CD4-positive, alpha-beta T cell treated with Interleukin-6 for 4 hours (primary cell): ENCODE measurements at places on chromosomes 2 and 18.

- DNase-seq = no peak
Observed at GRCh38 chr2:6342273-6342920, 523.3 kb downstream of the CMPK2 start.

DNA sequence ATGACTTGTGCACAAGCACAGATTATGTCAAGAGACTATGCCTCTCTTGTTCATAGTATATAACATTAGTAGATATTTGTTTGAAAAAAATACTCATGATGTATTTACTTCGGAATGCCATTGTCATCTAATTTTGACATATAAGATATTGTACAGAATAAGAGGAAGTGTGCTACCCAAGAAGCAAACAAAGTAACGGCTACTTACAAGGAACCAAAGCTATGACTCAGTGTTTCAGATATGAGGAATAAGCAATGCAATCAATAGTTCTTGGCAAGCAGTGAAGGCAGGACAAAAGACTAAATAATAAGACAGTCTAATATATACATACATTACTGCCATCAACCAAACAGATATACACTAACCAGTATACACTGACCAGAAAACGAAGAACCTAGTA is 256.3 kb downstream of the CCDC178 start:
- no peak for DNase-seq

DNA sequence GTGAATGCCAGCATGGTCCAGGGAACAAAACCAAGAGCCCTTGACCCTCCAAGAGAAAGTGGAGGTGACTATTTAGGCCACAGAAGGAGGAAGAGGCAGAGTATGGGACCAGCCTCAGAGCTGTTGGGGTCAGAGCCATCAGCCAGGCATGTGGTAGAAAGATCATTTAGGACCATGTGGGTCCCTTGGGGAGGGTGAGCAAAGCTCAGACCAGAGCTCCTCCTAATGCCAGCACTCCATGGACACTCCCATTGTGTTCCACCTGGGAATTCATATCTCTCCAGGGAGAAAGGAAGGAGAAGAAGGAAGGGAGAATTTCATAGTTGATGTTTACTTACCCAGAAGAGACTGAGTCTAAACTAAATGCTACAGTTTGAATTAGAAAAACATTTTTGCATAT is 73.2 kb downstream of the CYBRD1 start:
- no peak for DNase-seq

- no peak for DNase-seq
Observed at GRCh38 chr2:22854588-22854987, 530.4 kb upstream of the KLHL29 start.

DNA sequence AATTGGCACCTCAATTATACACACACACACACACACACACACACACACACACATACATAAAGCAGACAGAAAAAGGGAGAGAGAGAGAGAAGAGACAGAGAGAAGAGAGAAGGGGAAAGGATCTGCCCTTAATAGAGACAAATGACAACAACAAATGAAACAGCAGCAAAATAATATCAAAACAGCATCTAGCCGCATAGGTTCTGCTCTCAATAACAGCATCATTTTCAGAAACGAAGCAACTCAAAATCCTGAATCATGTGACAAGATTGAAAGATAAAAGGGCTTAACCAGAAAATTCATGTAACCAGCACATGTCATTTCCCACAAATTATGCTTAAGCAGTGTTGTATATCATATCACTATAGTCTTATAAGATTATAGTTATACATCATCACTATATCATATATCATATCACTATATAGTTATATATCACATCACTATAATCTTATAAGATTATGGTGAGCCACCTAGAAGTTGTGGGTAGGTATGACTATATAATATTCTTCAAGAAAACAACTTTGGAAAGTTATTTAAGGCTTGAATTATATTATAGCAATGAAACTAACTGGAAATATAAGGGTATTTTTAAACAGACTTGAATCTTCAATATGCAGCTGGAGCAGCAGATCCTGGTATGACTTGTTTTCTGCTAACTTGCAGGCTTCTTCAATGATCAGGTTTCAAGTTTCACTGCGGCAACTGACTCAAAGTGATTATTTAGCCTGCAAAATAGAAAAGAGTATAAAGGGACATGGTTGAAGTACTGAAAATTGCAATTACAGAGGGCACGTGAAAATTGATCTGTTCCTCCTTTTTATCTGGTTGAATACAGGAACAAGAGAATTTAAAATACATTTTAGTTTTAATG is 16.1 kb upstream of the VPS54 start:
- DNase-seq = no peak
